ENCODE measurements at places on chromosomes 1 and 21.
A peak's percentile ranks its signal among the peaks of the same experiment; 100 is the strongest.

DNA sequence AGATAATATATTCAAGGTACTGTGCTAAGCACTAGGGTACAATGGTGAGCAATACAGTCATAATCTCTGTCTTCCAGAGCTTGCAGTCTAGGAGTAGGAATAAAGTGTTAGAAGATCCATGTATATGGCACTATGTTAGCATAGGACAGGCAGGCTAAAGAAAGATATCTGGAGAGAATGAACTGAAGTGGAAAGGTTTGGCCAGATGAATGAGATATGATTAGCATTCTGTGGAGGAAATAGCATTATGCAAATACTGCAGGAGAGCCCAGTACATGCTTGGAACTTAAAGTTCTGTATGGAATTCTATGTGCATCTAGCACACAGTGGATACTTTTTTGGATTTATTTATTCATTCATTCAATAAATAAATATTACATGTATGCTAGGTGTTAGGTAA lies 4.7 kb downstream of the C8A start:
- DNase-seq = no peak

- DNase-seq = no peak
These were observed 822 bp upstream of the ELOVL1 start for GRCh38 chr1:43368646-43369020.

- DNase-seq = no peak
These were observed 56.1 kb downstream of the STYXL2 start for GRCh38 chr1:167149793-167150491.

GRCh38 chr1:64356636-64357256 lies 113.2 kb upstream of the CACHD1 start:
- DNase-seq = peak; percentile 78

- no peak for DNase-seq
These were observed 15.9 kb downstream of the UMODL1 start for GRCh38 chr21:42086969-42087368.

Data from ELF-1 (cell line).